ENCODE measurements at places on chromosomes 5 and 9.

GRCh38 chr5:134458234-134459009 is 46.7 kb upstream of the CDKN2AIPNL start:
- peak; percentile 91 for DNase-seq

DNA sequence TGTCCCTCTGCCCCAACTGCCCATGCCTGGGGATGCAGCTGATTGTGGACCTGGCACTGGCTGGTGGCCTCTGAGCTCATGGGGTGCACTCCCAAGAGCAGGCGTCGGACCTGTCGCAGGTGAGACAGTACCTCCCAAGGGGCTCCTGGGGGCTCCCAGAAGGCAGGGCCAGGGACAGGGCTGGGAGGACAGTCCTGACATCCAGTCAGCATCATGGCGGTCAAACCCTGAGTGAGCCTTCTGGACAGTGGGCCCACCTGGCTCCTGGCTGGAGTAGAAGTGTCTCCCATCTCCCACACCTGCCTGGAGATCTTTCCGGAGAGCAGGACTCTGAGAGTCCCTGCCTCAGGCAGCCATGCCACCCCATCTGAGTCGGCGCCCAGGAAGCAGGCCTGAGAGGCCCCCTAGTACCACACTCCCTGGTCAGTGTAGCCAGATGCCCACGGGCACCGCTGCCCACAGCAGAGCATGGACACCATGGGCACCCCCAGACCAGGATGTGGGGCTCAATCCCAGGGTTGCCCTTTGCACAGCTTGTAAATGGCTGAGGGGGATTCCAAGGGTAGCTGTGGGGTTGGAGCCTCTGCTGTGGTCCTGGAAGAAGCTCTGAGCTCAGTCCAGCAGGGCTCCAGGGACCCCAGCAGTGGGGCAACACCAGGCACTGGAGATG is 6.6 kb downstream of the LCN9 start:
- no peak for DNase-seq

DNA sequence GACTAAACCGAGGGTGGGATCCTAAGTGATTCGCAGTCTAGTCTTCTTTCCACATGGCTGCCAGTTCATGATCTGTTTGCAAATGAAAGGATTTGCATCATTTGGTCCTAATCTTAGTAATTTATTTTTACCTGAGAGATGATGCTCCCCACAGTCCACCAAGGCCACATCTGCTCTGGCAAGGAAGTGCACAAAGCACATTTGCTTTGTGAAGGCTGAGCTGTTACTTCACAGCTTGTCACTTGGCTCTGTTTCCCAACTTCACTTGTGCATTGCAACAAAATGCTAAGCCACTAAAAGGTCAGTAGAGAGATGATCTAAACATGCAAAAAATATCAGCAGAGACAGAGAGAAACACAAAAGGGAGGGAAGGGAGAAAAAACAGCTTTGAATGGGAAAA is 128.5 kb upstream of the VLDLR start:
- DNase-seq, result no peak

DNA sequence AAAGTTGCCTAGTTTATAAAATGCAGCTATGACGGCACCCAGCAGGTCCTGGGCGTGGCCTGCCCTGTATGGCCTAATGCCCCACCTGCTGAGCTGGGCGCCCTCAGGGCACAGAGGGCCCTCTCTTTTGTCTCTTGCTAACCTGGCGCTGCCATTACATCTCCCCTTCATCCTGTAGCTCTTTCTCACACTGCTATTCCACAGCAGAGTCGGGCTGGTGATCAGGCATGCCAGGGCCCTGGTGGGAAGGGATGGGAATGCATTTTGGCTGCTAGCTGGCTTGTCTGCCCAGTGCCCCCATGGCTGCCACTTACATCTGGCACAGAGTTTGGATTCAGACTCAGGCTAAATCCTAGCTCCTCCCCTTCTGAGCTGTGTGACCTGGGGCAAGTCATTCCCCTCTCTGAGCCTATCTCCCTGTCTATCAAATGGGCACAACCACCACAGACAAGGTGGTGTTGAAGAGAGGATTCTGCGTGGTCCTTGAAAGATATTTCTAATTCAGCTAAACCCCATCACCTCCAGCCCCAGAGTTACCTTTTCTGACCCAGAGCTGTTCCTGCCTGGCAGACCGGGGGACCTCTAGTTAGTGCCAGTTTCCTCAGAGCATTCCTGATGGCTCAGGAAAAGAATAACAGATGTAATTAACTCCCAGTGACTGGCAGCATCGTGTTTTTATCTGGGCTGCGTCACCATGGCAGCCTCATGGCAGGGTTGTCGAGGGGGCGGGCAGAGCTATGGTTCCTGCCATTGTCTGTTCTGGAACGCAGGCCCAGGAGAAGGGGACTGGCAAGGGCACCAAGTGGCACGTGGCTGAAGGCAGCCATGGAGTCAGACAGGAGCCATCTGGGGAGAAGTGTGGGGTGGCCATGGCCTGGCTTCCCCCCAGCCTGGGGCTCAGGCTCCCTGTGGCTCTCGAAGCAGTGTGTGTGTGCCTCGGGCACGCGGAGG is 6.3 kb downstream of the PRR7 start:
- no peak for DNase-seq

DNA sequence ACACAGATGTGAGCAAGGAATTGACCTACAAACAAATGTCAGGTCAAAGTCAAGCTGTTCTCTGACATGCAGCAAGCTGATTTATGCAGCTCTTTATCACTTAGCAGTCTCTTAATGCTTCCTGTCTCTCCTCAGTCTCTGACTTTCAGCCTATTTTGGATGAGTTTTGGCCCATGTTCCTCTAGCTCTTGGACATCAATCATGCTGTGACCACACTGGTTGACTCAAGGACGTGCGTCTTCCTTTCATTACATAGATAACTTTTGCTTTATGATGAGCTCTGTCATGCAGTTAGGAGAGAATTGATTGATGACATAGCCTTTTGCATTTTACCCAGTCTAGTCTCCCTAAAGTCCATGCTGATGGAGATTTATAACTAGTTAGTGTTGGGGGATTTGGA is 9.4 kb upstream of the REEP5 start:
- no peak for DNase-seq

DNA sequence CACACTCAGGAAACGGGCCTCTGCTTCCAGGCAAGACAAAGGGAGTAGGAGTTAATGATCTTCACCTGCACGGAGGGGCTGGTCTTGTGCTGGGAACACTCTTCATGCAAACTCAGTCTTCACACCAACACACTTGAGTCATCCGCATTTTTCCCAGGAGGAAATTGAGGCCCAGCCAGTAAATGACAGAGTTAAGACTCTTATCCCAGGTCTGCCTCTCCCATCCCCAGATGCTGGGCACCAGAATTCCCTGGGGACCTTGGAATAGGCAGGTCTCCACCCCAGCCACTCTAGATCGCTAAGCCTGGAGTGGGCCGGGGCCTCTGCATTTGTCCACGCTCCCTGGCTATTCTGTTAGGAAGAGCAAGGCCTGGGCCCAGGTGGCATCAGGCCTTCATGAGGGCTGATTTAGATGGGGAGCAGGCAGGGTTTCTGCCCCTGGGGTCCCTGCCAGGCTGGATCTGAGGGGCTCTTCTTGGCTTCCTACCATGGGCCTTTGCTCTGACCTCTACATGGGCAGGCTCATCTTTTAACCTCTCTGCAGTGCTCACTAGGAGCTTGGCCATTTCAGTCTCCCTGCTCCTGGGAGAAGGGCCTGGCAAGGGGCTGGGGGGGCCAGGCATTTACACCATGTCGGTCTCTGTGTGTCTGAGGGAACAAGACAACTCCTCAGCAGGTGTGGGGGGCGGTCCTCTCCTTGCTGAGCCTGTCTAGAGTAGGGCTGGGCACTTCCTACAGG is 77.3 kb downstream of the AMBP start:
- DNase-seq, result peak; percentile 9

- no peak for DNase-seq
Measured at GRCh38 chr9:132324425-132324824, 30.4 kb downstream of the SETX start.

- no peak for DNase-seq
Measured at GRCh38 chr5:65612298-65612907, 11.7 kb downstream of the TRIM23 start.

- DNase-seq, result no peak
Measured at GRCh38 chr9:134293031-134293521, 33.2 kb upstream of the RXRA start.

DNA sequence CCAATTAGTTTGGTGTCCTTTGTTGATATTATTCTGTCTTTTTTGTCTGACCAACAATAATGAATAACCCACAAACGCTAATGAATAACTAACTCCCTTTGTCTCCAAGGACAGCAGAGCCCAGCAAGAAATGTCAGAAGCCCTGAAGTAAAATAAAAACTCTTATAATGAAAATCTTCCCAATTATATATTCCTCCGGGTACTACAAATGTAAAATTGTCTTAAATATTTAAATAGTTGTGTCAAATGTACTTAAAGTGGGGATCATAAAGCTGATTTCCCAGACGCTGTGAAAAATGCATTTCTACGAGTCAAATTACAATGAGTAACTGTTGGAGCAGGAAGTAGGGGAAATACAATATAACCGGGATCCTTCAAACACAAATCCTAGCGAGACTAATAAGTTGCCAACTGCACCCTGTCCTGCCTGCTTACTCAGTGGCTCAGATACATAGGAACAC is 22.3 kb downstream of the GLIS3 start:
- DNase-seq, result no peak

- no peak for DNase-seq
Measured at GRCh38 chr5:12883395-12883794, 979.1 kb upstream of the CTNND2 start.

GRCh38 chr9:137445930-137446431 is 4.8 kb upstream of the ENTPD8 start:
- DNase-seq, result no peak

DNA sequence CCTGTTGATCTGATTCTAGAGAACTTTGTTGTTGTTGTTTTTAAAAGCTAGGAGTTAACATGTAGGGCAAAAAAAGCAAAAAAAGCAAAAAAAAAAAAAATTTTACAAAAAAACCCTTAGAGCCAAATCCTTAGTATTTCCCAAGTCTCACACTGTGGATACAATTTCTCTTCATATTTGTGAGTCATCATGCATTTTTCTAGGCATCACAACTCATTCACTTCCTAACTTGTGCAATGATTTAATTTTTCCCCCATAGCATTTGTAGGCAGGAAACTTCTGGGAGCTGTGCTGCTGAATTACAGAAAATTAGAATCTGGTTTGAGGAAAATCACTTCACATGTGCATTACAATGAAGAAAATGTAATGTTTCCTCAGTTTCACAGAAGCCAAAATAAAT is 91.9 kb downstream of the MARCHF3 start:
- DNase-seq, result no peak

DNA sequence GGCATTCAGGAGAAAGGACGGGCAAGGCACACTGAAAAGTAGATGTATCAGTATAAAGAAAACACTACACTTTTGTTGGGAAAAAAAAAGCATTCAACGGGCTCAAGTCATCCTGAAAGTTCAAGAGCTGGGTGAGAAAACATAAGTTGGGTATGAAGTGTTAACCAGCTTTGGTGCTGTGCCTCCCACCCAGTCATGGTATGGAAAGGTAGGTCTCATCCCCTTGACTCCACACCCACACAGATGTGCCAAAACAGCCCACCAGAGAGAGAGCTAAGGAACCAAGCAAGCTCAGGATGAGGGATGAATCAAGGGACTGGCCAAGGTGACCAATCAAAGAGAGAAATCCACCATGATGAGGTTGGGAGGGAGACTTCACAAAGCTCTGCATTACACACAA is 54.7 kb downstream of the ESM1 start:
- no peak for DNase-seq

DNA sequence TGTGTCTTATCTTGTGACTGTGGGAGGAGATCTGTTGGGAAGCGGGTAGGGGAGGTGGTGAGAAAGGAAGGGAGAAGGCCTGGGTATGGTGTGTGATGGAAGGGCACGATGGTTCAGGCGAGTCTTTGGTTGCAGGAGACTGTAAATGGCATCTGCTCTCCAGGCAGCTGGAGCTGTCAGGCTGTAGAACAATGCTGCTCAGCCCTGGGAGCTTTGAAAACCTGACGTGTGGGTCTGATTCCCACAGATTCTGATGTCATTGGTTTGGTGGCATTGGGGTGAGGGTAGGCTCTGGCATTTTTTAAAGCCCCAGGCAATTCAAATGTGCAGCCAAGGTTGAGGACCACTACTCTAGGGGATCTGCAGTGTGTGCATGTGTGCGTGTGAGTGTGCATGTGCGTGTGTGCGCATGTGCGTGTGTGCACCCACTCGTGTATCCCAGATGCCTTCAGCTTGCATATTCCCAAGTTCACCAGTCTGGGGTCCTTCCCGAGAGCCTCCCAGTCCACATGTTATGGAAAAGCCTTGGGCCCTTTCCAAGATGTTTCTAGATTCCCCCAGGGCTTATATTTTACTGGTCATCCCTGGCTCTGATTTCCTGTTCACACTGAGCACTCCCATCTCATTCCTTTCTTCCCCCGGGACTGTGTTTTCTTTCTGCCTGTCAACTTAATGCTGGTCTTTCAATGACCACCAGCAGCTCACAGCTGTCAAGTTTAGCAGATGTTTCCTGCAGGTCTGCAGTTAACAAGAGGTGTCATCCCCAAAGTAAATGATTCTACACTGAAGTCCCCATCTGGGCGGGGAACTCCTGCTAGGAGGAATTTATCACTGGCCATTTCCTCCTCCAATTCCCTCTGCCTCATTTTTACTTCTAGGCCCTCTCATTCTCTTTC is 34.0 kb downstream of the BOD1 start:
- no peak for DNase-seq

- no peak for DNase-seq
Measured at GRCh38 chr9:128495296-128495695, 9.2 kb upstream of the GLE1 start.

DNA sequence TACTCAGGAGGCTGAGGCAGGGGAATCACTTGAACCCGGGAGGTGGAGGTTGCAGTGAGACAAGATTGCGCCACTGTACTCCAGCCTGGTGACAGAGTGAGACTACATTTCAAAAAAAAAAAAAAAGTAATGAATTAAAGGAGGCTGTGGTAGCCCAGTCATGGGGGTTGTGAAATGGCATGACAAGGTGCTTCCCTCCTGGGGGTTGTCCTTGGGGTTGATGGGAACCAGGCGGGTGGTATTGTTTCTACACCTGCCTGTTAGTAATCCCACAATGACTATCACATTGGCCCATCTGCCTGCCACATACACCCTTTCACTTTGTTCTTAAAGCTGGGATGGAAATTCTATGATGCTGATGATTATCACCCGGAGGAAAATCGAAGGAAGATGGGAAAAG is 5.6 kb downstream of the IDNK start:
- DNase-seq, result no peak

- no peak for DNase-seq
Measured at GRCh38 chr5:156825688-156826087, 24.4 kb upstream of the PPP1R2B start.

- no peak for DNase-seq
Measured at GRCh38 chr9:123376218-123377071, 20.4 kb downstream of the CRB2 start.

DNA sequence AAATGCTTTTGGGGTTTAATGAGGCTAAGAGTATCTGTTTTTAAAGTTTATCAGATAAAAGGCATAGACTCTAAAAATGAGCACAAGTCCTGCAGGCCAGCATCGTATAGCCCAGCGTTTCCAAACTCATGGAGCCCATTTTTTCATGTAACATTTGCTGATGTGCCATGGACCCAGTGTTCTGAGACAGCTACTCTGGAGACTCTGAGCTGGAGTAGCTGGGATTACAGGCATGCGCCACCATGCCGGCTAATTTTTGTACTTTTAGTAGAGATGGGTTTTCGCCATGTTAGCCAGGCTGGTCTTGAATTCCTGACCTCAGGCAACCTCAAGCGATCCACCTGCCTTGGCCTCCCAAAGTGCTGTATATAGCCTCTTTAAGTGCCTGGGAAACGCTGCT is 15.8 kb downstream of the GLRX start:
- DNase-seq, result no peak

Data from lower leg skin (tissue), 4 donors.